ENCODE measurements at places on chromosomes 11 and 22.

- DNase-seq: no peak
These were observed 12.3 kb downstream of the KCNJ5 start for GRCh38 chr11:128903248-128904061.

GRCh38 chr22:46027211-46028105 is 50.5 kb upstream of the WNT7B start:
- DNase-seq: peak; percentile 86

- DNase-seq: no peak
These were observed 1.5 kb downstream of the MPST start for GRCh38 chr22:37021041-37021440.

GRCh38 chr22:19828035-19828401 is 26.7 kb downstream of the GNB1L start:
- no peak for DNase-seq

DNA sequence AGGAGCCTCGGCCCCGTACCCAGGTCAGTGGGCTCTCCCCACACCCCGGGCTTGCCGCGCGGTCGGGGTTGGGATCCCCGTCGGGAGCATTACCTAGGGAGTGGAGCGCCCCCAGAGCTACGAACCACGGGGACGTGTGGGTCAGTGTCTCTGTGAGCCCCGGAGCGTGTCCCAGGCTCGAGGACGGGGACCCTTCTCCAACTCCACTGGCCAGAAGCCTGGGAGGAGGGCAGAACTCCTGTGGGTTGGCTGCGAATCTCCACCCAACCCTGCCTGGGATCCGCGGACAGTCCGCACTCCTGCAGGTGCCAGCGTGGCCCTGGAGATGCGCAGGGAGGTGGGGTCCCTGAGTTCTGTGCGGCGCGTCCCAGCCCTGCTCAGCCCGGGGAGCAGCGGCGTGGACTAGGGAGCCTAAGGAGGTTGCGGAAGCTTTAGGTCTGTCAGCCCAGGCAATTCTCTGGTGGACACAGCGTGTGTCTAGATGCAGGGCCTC is 346 bp downstream of the PPFIBP2 start:
- peak; percentile 31 for DNase-seq

GRCh38 chr11:69005631-69006368 is 7.2 kb downstream of the MRGPRF start:
- DNase-seq: no peak

DNA sequence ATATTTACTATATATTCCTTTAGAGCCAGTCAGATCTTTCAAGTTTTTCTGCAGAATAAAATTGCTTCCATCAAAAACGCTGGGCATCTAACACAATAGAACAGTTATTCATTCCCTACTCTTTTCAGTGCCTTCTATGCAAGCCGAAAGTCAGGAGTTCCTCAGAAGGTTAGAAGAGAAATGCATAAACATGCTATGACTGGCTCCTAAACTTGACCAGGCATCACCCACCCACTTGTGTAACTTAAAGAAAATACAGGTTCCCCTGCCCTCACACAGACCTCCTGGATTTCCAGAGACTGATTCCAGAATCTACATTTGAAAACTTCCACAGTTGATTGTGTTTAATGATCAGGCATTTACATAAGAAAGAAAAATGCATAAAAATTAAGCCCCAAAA is 19.3 kb upstream of the ARHGAP32 start:
- DNase-seq: no peak

DNA sequence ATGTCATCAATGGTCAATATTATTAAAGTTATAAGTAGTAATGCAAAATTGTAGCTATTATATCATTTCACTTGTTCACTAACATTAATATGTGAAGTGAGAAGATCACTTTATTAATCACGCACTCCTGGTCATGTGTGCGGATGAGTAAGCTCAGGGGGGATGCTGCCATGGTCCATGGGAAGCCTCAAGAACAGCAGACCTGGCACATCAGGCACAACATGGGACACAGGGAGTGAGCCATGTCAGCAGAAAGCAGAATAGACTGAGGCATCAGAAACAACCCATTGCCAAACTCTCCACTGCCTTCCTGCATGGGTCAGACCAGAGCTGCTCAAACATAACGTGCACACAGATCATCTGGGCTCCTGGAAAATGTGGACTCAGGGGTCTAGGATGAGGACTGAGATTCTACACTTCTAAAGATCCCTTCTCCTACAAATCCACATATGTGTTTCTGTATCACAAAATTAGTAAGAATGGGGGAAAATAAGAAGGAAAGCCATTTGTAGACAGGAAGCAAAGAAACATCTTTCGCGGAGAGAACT is 63.8 kb upstream of the VPREB1 start:
- no peak for DNase-seq

DNA sequence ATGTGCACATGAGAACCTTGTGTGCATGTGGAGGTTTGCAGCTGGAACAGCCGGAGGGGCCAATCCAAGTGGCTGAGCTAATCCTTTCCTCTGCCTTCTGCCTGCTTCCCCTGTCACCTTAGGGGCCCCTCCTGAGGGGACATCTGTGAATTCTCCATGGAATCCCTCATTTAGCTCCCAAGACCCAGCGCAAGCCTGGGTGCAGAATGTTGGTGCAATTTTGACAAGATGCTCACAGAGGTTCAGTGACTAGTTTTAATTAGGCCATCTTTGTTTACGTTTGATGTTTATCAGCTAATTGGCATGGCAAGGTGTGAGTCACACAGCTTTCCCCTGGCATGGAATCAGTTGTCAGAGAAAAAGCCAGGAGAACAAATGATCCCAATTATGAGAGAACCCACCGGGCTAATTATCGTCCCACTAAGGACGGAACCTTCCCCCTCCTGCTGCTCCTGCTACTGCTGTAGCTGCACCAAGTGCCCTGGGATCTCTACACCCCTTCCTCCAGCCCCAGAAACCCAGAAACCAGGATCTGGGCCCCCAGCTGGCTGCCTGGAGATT is 63.6 kb upstream of the PAX6 start:
- DNase-seq: no peak

- DNase-seq: no peak
These were observed 7.2 kb upstream of the PLXNB2 start for GRCh38 chr22:50314455-50315288.

DNA sequence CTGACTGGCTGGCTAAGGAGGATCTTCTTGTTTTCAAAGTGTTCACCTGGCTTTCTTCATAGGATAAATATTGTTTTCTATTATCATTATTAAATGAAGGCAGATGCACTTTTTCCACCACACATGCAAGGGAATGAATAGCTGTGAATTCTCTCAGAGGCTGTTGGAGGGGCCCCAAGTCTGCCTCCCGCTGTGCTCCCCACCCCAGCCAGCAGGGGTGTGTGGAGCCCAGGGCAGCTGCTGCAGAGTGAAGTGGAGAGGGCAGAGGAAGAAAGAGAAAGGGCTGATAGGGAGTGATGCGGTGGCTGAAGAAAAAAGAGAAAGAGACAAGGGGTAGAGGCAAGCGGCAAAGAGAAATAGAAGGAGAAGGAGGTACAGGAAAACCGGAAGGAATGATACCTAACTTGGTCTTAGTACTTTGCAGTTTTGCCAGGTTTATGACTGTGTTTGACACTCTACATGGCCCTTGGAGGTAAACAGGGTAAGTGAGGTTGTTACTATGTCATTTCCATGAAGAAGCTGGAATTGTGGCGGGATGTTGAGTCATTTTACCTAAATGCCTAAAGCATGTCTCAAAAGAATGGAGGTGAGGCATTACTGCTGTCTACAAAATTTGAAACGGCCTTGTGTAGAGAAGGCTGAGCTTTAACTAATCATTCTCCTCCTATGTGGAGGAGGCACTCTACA is 145.7 kb upstream of the B3GAT1 start:
- DNase-seq: no peak

DNA sequence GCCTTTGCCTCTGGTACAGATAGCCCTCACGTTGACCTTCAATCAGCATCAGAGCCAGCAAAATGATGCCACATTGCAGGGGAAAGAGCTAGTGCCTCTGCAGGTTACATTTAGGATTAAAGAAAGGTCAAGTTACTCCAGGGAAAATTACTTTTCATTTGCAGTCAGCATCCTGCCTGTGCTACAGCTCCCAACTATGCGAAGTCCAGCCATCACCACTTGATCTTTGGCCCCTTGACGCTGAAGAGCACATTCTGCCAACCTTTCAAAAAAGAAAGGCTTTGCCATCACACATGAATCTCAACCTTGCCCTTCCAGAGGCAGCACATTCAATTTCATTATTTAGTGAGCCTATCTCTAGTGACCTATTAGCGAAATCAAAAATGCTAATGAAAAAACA is 11.3 kb downstream of the FJX1 start:
- no peak for DNase-seq

GRCh38 chr11:76625472-76626186 is 44.9 kb downstream of the LRRC32 start:
- DNase-seq: no peak

GRCh38 chr11:131095511-131096185 is 179.4 kb upstream of the SNX19 start:
- no peak for DNase-seq

DNA sequence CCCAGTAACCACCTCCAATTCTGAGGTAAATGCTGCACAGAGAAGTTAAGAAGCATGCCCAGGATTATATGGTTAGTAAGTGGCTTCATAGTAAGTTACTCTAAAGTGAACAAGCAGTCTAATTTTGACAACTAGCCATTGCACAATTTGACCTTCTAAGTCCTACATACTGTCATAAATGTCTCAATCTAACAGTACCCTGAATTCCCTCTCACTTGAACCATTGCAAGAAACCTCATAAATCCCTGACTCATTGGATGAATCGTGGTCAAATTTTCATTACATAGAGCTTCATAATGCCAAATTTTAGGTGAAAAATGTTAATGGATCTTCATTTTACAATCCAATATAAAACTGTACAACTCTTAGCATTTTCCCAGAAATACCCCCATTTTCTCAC is 217.3 kb upstream of the GRIA4 start:
- DNase-seq: no peak

DNA sequence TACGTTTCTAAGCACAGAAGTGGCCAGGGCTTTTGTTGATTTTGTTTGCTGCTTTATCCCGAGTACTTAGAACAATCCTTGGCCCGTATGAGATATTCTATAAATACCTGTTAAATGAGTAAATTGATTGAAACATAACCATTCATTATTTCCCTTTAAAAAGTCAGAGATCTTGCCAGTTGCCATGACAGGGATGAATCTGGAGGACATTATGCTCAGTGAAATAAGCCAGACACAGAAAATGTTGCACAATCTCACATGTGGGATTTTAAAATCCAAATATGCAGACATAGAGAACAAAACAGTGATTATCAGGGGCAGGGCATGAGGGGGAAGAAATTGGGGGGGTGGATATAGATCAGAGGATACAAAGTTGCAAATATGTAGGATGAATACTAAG is 1240.1 kb downstream of the LRRC4C start:
- no peak for DNase-seq

GRCh38 chr11:96459751-96460150 is 69.9 kb downstream of the JRKL start:
- DNase-seq: no peak

GRCh38 chr11:101336155-101336554 is 206.5 kb upstream of the PGR start:
- no peak for DNase-seq

DNA sequence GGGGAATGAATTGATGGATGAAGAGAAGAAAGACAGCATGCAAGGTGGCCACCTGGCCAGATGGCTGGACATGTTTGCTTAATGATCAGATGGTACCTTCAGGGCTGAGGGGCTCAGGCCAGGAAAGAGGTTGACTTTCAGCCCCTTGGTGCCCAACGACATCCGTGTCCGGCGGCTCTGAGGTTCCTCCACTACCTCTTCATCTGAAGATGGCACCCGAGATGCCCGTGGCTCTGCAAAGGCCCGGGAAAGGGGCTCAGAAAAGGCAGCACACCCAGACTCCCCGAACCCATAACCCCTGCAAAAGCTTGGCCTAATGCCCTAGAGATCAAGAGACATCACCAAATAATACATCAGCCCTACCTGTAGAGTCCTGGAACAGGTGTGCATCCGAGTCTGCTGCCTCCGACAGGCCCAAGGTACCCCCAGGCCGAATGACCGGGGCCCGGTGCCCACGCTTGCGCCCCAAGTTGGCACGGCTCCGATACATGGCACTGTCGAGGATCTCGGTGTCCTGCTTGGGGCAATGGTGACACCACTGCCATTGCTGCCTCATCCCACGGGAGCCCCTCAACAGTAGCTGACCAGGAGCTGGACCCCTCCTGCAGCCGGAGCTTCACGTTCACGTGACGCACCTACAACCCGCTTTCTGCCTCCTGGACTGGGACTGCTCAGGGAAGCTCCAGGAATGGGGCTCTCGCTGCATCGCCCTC is 22.9 kb downstream of the TNKS1BP1 start:
- DNase-seq: no peak

DNA sequence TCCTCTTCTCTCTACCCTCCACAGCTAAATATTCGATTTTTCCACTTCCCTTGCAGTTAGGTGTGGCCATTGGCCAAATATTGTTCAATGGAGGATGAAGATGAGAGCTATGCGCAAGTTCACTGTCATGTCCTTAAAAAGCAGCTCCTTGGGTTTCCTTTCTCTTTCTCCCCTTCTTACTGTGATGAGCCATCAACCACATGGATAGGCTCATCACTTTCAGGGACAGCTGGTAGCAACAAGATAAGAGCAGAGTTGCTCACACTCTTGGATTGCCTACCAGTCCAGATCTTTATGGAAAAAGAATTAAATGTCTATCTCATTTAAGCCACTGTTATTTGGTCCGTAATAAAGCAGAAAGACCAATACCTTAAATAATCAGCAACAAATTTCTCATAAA is 377.0 kb downstream of the DDX10 start:
- no peak for DNase-seq

DNA sequence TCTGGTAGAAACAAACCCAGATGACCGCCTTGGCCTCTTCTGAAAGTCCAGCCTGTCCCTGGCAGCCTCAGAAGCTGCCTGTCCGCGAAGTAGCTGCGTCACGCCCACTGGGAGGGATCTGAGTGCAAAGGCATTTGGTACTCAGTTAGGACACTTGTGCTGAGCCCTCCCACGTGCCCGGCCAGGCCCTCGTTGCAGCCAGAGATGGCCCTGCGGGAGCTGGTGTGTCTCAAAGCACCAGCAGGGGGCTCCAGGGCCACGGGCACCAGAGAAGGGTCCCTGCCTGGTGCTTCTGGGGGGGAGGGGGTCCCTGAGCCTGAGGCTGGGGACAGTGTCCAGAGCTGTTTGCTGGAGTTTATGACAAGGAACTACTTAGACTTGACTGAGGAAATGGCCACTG is 5.8 kb downstream of the SELENOO start:
- DNase-seq: no peak

- no peak for DNase-seq
These were observed 1.3 kb downstream of the HARBI1 start for GRCh38 chr11:46615756-46616155.

GRCh38 chr22:40399621-40400020 is 29.2 kb downstream of the SGSM3 start:
- no peak for DNase-seq

DNA sequence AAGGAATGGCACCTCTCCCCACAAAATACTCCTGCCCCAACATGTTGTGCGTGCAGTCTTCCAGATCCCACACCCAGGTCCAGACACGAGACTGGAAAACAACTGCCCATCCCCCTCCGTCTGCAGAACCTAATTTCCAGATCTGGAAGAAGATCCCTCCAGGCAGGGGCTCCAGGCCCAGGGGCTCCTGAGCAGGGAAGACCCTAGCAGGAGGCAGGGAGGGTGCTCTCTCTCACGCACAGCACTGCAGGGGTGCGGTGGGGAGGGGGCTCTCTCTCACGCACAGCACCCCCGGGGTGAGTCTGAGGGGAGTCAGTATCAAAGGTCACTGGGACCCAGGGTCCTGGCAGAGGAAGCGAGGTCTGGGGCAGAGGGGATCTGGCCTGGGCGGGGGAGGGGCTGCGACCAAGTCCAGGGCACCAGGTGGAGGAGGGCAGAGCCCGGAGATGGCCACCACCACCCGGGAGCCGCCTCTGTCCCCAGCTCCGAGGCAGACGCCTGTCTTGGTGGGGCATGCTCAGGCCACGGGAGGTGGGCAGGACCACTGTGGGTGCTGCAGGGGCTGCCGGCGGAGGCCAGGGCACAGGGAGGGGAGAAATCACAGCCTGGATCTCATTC is 1.7 kb downstream of the MLC1 start:
- no peak for DNase-seq
